ENCODE measurements at places on chromosomes 7 and 10.

- no peak for DNase-seq
Observed at GRCh38 chr7:150804802-150805201, 4.2 kb downstream of the TMEM176A start.

DNA sequence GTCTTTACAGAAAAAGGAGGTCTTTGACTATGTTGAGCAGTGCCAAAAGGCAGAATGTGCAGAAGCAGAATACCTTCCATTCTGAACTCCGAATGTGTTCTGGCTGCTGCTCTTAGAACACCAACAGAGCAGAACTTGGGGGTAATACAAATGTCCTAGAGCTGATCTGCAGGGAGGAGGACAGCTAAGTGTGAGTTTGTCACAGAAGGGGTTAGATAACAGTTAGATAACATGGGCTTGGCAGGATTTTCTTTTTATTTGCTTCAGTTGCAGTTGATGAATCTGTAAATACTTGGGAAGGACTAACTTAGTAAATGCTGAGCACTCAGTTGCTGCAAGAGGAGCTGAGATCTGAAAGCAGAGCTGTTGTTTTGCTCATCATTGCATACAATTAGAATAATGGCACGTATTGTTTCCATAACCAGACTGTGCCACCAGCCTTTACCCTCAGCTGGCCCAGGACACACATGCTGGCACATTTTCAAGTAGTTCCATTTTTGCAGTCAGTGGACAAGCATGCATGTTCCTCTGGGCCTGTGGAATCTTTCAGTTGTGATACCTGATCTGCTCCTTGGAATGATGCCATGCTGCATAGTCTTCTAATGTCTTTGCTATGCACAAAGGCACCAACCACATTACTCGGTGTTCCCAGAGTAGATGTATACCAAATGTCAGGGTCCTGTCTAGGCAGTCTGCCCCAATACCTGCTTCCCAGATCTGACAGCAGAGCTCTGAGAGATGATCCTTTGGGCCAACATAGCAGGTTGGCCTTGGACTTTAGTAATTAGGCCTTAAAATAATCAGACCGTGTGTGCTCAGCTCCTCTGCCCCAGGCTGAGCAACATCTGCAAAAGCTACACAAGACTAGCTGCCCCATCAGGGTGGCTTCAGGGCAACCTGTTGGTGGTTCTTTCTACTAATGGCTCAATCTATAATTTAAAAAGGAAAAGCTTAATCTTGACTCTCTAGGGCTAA is 55.7 kb downstream of the GSDME start:
- DNase-seq: no peak

DNA sequence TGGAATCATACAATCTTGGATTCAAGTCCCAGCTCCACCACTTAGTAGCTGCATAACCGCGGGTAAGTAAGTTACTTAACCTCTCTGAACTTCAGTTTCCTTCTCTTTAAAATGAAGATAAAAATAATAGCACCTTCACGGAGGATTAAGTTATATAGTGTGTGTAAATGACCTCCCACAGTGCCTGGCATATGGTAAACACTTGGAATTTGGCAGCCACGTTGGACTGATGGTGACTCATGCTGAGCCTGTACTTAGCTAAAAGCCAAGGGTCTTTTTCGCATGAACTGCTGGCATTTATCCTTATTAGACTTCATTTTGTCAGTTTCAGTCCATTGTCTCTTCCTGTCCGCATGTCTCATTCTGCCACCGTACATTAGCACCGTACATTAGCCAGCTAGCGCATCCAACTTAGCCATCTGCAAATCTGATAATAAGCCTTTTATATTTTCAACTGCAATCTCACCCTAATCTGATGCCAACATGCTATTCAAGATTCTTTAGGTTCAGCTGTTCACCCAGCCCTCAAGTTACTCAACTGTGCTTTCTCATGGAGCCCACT is 11.2 kb downstream of the SLC13A4 start:
- no peak for DNase-seq

- DNase-seq: no peak
Observed at GRCh38 chr10:58813573-58813972, 300.9 kb downstream of the BICC1 start.

DNA sequence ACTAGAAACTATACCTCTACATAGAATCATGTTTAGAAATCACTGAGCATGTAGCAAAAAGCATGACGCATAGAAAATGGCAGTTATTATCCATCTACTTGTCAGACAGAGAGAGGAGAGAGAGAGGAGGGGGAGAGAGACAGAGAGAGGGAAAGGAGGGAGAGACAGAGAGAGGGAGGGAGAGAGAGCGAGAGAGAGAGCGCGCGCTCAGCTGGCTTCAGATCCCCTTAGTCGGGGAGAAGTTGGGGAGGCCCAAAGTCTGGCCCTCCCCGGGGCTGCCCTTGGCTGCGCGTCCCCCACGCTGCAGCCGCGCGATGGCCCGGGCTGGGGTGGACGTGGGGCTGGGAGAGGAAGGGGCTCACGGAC is 37.0 kb downstream of the CNPY1 start:
- no peak for DNase-seq

GRCh38 chr10:85642421-85643170 is 724.0 kb downstream of the GRID1 start:
- no peak for DNase-seq

GRCh38 chr7:79730971-79731370 is 277.5 kb upstream of the MAGI2 start:
- DNase-seq: no peak

- DNase-seq: no peak
Observed at GRCh38 chr10:79188154-79188965, 119.6 kb downstream of the ZMIZ1 start.

- no peak for DNase-seq
Observed at GRCh38 chr7:2906197-2906931, 62.3 kb upstream of the GNA12 start.

GRCh38 chr10:48331436-48331835 is 25.0 kb downstream of the MAPK8 start:
- DNase-seq: no peak

DNA sequence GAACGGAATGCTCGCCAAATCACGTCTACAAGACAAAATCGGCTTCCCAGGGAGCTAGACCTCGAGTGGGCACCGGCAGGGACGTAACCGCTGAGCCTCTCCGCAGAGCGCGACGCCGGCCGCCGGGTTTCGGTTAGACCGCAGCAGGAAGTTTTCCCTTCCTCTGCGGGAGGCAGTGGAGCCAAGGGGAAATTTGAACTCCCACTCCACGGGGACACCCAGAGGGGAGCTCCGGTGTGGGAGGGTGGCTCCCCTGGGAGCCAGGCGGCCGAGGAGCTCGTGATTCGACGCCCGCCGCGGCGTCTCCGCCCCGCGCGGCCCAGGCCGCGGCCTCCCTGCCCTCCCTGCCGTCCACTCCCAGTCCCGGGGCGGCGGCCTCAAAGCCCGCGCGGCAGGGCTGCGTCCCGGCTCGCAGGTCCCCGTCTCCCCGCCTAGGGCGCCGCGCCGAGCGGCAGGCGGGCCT is 426 bp downstream of the SYPL1 start:
- no peak for DNase-seq

DNA sequence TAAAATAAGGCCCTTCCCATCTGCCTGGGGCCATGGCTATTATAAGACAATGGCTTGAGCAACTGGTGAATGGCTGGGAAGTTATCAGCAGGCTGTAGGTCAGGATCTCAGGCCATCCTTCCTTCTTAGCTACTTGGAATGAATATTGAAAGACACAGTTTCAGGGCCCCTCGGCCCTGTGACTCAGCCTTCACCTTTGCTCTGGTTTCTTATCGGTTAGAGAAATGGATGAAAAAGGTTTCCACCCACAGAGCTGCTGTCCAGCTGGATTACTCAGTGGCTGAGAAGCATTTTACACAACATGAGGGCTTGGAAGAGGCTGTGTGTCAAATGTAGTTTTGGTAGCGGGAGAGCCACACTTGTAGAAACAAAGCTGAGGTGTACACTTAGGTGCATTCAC is 9.4 kb downstream of the ACSL5 start:
- no peak for DNase-seq

DNA sequence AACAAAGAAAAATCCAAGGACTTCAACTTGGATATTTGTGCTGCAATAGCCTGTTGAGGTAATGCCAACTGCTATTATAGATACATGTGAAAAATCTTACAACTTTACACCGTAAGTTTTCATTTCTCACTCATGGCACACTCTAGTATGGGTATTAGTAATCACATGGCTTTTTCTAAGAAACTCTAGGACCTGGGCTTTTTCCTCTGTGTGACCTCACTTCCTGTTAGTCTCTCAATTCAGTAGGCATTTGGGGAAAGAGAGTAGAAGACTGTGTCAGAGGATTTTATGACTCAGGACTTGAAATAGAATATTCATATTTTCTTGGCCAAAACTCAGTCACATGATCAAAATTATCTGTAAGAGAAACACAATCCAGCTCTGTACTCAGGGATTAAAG is 1049.9 kb downstream of the REEP3 start:
- no peak for DNase-seq

GRCh38 chr7:88111954-88112471 is 107.8 kb downstream of the SRI start:
- DNase-seq: no peak

- DNase-seq: no peak
Observed at GRCh38 chr10:32141018-32141807, 85.0 kb upstream of the KIF5B start.

DNA sequence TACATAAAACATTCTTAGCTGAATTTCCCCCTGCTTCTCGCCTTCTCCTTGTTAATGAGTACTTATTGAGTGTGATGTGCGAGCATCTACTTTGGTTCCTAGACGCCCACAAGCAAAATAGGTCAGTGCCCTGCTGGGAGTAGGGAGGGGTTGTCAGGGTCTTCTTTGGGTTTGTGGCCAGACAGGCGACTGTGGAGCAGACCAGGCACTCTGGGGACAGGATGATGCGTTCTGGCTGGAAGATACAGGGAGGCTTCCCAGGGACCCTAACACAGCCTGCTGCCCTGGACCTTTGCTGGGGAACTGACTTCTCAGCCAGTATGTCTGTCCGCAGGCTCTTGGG is 227.2 kb downstream of the CUX1 start:
- DNase-seq: no peak

GRCh38 chr10:124305131-124305530 is 113.6 kb downstream of the OAT start:
- DNase-seq: no peak

DNA sequence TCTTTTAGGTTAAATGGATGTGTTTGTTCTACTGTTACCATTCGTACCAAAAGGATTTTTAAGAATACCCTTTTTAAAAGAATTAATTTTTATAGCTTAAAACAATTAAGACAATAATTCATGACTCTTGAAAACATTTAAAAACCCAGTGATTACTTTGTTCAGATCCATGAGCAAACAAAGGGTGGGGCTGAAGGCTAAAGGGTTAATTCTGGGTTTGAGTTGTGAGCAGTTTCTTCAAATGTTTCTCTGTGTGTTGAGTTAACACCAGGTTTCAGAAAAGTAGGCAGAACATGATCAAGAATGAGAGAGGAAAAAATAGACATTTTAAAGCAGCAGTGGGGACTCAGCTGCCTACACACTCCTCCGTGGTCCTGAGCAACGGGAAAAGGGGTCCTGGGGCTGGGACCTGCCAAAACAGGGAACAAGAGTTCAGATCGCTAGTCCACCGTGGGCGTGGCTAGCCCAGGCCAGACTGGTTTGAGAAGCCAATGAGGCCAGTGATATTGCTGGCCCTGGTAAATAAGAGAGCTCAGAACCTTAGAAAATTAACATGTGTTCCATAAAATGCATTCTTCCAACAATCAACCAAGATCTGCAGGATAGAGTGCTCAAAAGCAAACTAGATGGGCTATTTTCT is 14.9 kb upstream of the EZH2 start:
- no peak for DNase-seq

- DNase-seq: no peak
Observed at GRCh38 chr7:149529136-149529718, 31.6 kb upstream of the ZNF746 start.

DNA sequence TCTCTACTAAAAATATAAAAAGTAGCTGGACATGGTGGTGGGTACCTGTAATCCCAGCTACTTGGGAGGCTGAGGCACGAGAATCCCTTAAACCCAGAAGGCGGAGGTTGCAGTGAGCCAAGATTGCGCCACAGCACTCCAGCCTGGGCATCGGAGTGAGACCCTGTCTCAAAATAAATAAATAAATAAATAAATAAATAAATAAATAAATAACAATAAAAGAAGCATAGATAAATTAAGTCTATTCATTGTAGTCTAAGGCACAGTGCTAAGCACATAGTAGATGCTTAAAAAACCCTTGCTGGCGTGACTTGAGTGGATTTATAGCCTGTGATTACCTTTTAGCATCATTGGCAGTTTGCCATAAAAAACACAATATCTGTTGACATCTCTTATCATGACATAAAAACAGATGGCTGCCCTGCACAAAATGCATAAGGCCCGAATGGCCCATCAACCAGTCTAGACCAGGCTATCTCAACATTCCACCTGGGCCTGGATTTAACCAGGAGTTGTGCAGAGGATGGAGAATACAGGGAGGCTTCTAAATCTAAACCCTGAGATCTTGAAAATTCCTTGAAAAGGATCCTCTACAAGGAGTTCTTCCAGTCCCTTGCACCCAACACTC is 94.9 kb downstream of the PRLHR start:
- DNase-seq: no peak

DNA sequence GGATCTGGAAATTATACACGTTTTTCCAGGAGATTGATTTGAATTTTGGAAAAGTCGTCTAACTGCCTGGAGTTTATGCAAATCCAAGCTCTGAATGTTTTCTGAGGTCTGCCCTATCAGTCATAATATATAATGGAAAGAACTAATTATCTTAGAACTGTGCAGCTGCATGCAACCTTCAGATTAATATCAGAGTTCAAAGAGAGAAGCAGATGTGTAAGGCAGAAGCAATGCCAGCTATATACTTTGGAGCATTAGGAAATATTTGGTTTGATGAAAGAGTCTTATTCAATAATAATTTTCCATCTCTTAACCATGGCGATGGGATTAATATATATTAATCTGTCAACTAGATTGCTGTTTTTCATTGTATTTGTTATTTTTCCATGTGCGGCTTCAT is 500.9 kb downstream of the NEBL start:
- no peak for DNase-seq

DNA sequence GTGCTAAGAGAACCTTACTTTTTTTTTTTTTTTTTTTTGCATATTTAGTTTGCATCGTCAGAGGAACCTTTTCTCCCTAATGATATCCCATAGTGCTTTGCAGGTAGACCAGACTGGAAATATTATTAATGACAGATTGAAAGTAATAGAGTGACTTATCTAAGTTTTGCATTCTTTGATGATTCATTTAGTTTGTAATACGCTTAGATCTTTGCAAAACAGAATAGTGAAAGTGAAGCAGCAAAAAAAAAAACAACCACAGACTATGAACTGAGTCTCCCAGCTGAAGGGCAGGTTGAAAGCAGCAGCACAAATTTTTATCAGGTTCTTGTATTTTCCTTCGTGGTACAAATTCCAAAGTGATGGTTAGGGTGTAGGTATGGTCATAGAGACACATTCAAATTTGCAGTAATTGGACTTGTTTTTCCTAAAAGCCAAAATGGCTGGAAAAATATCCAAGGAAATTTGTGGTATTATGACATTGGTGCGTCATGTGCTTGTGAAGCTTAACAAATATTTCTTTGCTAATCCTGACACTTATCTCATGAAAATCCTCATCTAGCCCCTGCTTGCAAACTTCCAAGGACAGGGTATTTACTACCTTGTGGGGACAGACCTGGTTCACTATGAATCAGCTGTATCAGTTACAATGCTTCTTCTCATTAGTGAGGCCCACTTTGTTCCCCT is 81.8 kb upstream of the CREB5 start:
- no peak for DNase-seq

- no peak for DNase-seq
Observed at GRCh38 chr7:107332488-107333269, 137.2 kb upstream of the GPR22 start.

GRCh38 chr7:14639329-14639728 is 263.2 kb downstream of the DGKB start:
- no peak for DNase-seq

GRCh38 chr7:69687739-69688433 is 89.6 kb downstream of the AUTS2 start:
- DNase-seq: no peak

Measured in stimulated activated CD4-positive, alpha-beta T cell treated with anti-CD3 and anti-CD28 coated beads, Interleukin-15, amount 100 ng/mL, for 1 hour (primary cell).